Progenitor cell of endocrine pancreas (in vitro differentiated cells): ENCODE measurements at places on chromosomes 11 and 22.

DNA sequence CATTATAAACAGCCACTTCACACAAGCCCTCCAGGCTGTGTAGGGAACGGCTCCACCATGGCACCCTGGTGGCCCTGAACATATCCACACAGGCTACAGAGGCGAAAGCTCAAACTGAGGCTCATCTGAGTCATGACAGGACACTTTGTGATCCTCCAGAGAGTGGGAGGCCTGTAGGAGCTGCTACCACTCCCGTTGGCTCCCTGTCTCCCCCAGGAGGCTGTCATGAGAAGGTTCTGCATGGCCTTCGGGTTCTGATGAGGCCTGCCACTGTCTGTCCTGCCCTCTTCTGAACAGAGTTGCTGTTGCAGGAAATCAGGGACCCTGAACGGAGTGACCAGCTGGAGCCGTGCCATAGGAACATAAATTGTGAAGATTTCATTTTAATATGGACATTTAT is 23.8 kb upstream of the ALDH3B2 start:
- DNase-seq = no peak

DNA sequence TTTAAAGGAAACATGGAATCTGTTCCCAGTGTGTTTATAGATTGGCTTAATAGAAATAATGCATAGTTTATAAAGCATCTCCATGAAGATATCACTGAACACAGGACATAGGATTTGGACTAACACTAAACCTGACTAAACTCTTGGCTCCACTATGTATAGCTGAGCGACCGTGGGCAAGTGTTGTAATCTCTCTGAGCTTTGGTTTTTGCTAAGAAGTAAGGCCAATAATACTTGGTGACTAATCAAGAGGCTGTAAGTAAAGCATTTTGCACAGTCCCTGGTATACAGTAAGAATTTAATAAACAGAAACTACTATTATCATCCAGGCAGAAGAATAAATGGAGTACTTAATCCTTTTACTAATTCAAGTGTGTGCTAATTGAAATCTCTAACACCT is 125.5 kb upstream of the MTMR2 start:
- DNase-seq = no peak

GRCh38 chr22:47125603-47126002 is 363.2 kb downstream of the TBC1D22A start:
- DNase-seq = no peak

DNA sequence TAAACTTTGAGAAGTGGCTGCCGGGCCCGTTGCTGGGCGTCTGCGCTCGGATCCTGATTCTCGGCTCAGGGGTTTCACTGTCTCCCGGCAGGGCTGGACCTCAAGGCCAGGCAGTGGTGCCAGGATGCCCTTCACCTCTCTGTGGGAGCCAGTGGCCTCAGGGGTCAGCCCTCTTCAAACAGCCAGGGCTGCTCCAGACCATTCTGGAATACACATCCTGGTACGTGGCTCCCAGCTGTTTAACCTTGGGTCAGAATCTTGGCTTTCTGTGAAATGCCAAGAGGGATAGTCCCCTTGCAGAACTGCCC is 70.5 kb downstream of the MPPED1 start:
- no peak for DNase-seq

DNA sequence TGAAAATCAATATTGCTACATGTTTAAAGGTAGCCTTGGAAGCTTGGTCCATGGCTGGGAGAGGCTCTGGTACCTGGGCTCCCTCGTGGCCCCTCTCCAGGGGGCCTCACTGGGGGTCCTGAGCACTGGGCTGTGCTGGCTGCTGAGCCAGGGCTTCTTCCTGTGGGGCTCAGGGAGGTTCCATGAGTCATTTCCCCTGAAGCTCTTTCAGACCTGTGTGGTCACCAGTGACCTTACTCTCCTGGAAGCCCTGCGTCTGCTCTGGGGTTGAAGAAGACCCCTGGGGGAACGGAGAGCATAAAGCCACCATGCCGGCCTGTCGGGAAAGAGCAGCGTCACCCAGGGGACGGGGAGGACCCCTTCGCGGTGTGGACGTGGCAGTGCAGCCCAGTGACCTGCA is 389.0 kb downstream of the TBC1D22A start:
- DNase-seq = no peak

DNA sequence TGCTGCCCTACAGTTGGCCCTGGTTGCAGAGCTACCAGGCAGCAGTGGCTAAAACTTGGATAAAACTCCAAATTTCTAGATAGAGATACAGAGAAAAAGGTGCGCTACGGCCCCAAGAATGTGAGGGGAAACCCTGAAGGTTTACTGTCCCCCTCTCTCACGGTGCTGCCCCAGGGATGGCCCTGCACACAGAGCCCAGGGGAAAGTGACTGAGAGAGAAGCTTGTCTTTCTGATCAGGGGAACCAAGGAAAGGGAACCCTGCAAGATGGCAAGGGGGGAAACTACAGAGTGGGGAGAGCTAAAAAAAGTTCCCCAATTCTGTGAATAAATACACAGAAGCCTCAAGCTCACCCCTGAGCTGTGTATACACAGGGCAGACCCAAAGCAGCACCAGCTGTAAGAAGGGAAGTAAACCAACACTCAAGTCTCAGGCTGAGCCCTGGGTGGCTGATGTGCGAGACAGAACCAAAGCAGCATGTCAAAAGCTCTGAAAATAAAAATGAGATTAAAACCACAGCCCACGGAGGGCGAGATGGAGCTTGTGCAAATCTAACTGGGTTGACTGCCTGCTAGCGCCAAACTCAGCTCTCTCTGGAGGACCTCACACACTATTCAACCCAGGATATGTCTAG is 22.1 kb downstream of the GNB1L start:
- no peak for DNase-seq
